ENCODE measurements at places on chromosomes 7 and 10.
A peak's percentile ranks its signal among the peaks of the same experiment; 100 is the strongest.

DNA sequence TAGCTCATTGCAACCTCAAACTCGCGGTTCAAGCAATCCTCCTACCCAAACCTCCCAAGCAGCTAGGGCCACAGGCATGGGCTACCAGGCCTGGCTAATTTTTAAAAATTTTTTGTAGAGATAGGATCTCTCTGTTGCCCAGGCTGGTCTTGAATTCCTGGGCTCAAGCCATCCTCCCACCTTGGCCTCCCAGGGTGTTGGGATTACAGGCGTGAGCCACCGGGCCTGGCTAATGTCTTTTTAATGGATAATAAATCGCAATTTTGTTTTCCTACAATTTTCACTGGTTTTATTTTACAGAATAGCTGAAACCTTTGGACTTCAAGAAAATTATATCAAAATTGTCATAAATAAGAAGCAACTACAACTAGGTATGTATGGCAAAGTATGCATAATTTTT lies 10.9 kb downstream of the NUB1 start:
- DNase-seq = no peak

DNA sequence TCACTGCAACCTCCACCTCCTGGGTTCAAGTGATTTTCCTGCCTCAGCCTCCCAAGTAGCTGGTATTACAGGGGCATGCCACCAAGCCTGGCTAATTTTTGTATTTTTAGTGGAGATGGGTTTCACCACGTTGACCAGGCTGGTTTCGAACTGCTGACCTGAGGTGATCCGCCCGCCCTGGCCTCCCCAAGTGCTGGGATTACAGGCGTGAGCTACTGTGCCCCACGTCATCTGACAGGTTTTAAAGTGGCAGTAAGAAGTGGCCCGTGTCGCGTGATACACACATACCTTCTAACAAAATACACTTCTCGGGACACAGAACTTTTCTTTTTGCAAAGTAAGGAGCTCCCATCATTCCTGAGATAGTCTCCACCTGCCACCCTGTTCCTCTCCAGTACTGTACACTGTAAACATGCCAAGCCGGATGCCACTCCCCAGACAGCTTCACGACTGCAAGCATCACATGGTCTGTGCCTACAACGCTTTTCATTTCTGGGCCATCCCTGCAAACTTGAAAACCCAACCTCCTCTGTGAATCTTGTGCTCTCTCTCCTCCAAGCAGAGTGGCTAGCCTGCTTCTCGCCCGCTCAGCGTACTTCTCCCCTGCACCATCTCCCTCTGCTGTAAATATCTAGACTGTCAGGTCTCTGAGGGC lies 256.3 kb upstream of the KLF14 start:
- peak; percentile 80 for DNase-seq

DNA sequence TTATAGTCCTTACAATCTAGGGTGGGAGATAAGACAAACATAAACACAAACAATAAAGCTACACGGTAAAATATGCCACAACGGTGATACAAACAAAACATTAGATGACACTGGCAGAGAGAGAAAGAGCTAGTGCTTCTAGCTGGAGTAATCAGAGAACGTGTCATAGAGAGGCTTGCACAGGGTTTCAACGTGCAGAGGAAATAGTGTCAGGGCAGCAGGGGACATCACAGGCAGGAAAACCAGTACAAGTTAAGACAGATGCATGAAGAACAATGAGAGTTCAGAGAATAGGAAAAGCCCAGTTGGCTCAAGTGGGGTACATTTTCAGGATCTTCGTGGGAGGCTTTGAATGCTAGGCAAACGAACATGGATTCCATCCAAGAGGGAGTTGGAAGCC lies 91.4 kb downstream of the ZNF438 start:
- no peak for DNase-seq

DNA sequence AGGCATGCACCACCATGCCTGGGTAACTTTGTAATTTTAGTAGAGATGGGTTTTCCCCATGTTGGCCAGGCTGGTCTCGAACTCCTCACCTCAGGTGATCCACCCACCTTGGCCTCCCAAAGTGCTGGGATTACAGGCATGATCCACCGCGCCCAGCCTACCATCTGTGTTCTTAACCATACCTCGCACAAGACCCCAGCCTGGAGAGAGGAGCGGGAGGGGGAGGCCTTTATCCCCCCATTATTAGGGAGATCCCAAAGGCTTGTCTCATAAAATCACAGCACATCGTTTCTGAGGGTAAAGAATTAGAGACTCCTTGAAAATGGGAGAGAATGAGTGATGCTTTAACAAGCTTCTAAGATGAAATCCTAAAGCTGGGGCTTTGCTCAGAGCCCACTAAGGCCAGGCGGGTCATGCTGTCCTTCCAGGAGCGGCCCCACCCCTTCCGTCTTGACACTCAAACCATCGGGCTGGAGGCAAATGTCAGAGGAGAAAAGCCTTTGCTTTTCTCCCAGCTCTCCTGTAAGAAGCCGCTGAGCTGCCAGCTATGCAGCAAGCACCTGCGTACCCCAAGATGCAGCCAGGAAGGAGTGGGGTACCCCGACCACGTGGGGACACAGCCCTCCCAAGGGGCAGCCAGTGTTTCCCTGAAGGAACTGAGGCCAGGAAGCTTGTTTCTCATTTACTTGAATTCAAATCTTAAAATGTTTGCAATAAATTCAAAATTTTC lies 339.7 kb downstream of the PTPRN2 start:
- DNase-seq = no peak

DNA sequence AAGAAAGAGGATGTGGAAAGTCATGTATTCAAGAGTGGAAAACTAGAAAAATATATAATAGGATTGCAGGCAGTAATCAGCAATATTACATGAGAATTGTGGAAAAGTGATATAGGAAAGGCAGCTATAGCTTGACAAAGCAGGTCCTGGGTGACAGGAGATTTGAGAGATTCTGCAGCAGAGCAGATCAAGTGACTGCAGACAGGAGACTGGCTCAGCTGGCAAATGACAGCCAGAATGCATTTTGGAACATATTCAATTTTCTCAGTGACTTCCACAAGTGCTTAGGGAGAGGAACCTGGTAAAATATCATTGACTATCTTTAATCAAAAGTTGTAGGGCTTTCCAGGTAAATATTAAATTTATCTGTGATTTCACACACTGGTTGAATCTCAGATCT lies 260.5 kb upstream of the CACNA2D1 start:
- DNase-seq = no peak

- no peak for DNase-seq
Observed at GRCh38 chr7:27091105-27091504, 4.7 kb downstream of the HOXA1 start.

DNA sequence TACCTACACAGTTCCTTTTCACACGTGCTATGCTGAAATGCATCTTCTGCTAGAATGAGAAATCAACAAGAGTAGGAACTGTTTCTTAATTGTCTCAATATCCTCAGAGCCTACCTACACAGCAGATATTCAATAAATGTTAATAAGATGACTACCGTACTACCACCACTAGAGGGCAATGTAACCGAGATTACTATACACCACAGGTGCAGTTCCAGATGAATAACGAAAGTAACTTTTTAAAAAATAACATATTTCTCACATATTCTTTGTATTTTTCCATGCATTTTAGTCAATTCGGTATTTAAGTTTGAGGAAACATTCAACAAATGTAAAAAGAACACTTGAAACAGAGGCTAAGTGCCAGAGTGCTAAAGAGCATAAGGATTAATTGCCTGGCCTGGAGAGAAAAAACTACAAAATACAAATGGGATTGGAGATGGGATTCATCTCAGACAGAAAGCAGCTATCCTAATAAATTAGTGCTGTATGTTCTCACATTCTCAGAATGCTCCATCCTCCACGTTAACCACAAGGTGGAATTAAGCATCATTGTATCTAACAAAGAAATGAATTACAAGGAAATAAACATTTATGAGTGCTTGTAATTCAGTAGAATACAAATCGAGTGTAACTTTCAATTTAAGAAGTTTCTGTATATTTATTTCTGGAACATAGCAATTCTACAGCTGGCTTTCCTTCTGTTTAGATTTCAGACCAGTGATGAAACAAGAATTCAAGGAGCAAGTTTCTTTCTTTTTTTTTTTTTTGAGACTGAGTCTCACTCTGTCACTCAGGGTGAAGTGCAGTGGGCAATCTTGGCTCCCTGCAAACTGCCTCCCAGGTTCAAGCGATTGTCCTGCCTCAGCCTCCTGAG lies 20.3 kb upstream of the HECTD2 start:
- peak; percentile 75 for DNase-seq

DNA sequence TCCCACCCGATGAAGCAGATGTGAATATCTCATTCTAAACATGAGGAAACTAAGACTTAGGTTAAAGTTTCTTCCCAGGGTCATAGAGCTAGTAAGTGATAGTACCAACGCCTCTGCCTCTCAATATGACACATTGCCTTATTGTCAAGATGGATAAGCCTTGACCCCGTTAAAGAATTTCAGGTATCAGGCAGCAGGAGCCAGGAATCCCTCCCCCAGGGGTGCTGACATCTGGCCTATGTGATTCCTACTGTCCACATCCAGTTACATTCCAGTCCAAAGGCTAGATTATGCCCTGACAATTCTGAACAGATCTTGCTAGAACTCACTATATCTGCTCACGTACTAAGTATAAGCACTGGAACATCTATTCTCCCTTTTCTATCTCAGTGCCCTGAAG lies 58.0 kb upstream of the ASAH2 start:
- DNase-seq = no peak

DNA sequence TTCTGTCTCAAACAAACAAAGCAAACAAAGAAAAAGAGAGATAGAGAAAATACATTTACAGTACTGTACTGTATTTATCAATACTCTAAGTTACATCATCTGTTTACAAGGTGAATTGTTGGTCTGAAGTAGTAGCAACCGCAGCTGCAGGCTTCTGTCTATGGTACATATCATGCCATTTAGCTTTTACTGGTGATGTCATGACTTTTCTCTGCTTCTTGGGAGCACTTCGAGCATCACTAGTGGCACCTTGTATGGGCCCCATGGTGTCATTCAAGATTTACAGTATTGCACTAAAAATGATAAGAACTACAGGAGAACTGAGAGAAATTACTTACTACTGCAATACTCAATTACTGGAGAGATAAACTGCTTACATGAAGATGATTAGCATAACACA lies 826.9 kb downstream of the CNTNAP2 start:
- no peak for DNase-seq

DNA sequence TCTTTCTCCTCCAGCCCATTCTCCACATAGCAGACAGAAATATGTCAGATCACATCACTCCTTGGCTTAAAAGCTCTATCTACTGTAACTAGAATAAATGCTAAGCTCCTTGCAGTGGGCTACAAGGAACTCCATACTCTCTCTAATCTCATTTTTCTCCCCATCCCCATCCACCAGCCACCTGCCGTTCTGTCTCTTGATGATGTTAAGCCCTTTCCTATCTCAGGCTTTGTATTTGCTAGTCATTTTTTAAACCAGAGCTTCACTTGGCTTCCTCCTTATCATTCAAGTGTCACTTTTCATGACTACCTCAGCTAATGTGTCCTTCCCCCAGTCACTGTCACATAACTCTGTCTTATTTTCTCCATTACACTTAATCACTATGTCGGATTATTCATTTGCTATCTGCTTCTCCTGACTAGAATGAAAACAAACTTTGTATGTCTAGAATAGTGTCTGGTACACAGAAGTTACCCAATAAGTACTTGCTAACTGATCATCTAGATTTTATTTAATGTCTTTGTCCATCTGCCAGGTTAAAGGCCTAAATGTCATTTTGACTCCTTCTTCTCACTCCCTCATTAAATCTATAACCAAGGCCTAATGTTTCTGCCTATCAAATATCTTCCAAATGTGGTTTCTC lies 87.2 kb upstream of the RPA3 start:
- no peak for DNase-seq

DNA sequence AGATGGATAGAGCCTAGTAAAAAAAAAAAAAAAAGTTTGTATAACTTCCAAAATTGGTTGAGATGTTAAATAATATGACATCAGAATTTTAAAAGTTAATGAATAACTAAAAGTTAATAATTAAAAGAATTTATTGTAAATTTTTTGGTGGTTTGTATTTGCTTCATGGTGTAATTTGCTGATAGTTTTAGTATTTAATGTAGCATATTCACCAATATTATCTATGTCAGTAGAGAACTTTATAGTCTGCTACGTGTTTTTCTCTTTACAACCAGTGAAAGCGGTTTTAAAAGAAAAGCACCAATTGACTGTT lies 51.8 kb upstream of the STEAP4 start:
- no peak for DNase-seq

- no peak for DNase-seq
Observed at GRCh38 chr7:24129597-24129996, 154.4 kb upstream of the NPY start.

DNA sequence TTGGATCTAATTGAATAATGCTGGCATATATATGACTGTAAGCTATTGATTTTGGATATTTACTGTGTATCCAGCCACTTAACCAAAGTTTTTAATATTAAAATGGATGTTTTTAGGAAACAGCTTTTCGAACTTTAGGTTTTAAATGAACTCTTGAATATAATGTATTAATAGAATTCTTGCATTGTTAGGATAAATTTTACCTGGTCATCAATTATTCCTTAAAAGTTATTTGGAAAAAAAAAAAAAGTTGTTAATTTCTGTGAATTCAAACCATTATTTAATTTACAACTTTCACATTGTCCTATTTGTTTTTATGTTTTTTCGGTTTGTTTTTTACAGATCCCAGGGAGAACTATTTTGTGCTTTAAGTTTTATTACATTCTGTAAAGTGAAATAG lies 9.8 kb downstream of the TMEM209 start:
- DNase-seq = no peak

- DNase-seq = no peak
Observed at GRCh38 chr7:107125475-107125874, 43.3 kb upstream of the HBP1 start.

DNA sequence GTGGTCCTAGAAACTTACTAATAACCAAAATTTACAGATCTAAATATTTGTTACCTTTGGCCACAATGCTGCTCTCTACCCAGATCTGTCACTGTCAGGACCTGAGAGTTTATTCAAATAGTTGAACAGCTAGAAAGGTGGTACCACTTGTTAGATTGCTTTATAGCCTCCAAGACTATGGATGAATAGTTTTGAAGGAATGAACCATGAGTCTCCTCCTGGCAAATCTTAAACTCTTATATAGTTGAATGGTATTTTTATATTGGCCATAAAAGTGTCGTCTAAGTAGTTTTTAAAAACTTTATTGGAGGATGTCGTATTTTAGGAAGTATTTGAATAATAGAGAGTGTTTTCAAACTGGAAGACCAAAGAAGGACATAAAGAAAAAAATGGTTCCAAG lies 178.7 kb downstream of the AHR start:
- DNase-seq = no peak

GRCh38 chr7:88759230-88760135 lies at the start of gene ZNF804B:
TSS of gene ZNF804B (plus strand) at chr7:88759700. CDS start at chr7:88759977, 277 bp downstream.
- DNase-seq = no peak

- DNase-seq = no peak
Observed at GRCh38 chr10:104332243-104333031, 5.8 kb downstream of the ITPRIP start.

DNA sequence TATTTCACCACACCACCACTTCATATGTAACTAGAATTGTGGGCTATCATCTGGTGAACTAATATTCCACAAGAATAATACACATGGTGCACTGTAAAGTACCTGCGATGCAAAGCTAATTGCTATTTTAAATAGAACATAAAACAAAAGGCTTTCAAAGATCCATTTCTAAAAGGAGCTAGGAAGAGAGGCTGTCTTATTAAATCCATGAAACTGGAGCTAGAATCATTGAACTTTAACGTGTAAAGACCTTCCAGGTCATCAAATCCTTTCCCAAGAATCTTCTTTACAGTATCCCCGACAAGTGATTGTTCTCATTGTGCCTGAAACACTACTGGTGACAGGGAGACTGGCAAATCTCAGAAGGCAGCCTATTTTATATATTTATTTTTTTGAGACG lies 224.9 kb downstream of the CHCHD3 start:
- no peak for DNase-seq

Measured in CD4-positive, alpha-beta T cell treated with Interleukin-4 for 4 hours (primary cell).